M059J (cell line): ENCODE measurements at places on chromosomes 3 and 15. TPM values are rescaled to one million over a fixed set of nuclear protein-coding genes. Genes with fewer than 3 reads are reported as not detected.

GRCh38 chr3:100106094-100106493 is 8.2 kb downstream of the FILIP1L start:
- DNase-seq: peak; percentile 41

- DNase-seq: no peak
Measured at GRCh38 chr3:15822281-15822680, 24.5 kb upstream of the ANKRD28 start.

DNA sequence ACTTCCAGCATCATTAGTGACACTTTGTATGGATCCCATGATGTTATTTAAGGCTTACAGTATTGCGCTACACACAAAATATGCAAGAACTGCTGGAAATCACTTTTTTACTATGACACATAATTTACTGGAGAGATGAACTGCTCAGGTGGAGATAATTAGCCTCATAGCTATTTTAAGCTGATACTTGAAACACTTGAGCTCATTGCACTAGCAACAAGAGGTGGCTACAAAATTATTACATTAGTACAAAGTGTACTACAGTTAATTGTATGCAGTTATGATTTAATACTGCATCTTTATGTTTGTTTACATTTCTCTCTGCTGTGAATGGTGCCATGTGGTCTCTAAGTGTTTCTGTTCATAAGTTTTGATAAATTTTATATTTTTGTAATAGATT is 6.5 kb upstream of the LZTFL1 start:
- DNase-seq: no peak

DNA sequence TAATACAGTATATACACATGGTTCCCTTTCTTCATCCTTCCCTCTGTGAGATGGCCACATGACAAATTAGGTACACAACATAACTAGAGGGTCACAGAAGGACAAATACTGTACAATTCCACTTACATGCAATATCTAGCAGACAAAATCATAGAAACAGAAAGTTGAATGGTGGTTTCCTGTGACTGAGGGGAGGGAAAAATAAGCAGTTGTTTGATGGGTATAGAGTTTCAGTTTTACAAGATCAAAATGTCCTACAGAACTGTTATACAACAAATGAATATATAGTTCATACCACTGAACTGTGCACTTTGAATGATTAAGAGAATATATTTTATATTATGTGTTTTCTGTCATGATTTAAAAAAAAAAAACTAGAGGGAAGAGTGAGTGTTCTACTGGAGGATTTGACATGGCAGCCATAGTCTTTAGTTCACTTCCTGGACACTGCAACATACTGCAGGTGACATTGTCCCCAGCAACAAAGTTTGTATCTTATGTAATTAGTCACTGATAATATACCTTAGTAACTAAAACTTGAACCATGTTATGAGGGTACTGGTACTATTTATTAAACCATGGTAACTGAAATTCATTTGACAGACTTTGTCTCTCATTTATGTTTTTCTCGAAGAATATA is 37.2 kb downstream of the CCDC54 start:
- DNase-seq: no peak

- no peak for DNase-seq
Measured at GRCh38 chr3:195811756-195812155, at the start of gene MUC4. Gene MUC4 (minus strand): TSS chr3:195811929. CDS start chr3:195811817, 112 bp downstream.

Gene SNAPC5
- 38.4 and 44.9 TPM in 2 replicates for total RNA-seq

GRCh38 chr15:76064375-76064774 is 4.6 kb downstream of the TMEM266 start:
- DNase-seq: no peak

GRCh38 chr3:194013928-194014327 is 122.0 kb upstream of the HES1 start:
- no peak for DNase-seq

Gene SST
- total RNA-seq: 0.62 and 0.94 TPM in 2 replicates

DNA sequence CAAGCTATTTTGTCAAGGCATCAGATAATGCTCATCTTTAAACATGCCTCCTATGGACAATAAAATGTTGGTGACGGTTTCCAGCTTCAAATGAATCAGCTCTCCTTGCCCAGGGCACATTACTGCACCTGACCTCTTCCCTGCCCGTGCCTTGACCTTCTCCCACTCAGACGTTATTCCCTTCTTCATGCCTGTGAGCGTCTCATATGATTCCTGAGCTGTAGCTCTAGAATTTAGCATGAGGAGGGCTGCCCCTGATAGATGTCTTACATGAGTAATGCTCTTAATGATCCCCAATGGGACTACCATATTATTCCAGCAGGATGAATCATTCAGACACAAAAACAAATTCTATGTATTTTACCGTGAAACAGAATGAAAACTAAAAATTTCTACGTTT is 762.7 kb downstream of the ROBO1 start:
- peak; percentile 7 for DNase-seq

- no peak for DNase-seq
Measured at GRCh38 chr3:58323529-58324390, 8.9 kb upstream of the PXK start.

- no peak for DNase-seq
Measured at GRCh38 chr3:71994906-71995305, 210.0 kb upstream of the PROK2 start.

DNA sequence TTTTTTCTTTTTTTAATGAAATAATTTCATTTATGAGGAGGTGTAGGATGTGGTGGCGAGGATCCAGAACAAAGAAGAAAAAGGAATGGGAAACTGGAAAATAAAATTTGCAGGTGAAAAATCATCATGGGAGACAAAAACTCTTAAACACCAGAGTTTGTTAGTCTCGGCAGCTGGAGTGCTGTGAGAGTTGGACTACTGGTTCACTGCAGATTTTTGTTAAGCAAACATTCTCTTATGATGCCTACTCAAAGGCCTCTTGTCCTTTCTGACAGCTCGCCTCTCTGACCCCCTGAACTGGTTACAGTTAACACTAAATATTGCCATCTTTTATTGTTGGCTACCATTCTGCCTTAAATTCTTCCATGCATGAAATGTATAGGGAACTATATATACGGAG is 152.4 kb upstream of the DPH6 start:
- DNase-seq: no peak

GRCh38 chr3:149688122-149688757 is 30.4 kb upstream of the WWTR1 start:
- DNase-seq: no peak

Gene PRKCD
- 1.5 and 4.3 TPM in 2 replicates for total RNA-seq

Gene SLC27A2
- 43.0 and 60.3 TPM in 2 replicates for total RNA-seq

GRCh38 chr3:156802821-156803606 is 23.1 kb upstream of the LEKR1 start:
- DNase-seq: no peak

Gene TPRG1
- total RNA-seq: 0.42 and 2.9 TPM in 2 replicates

Gene MRPL3
- total RNA-seq: 216 and 237 TPM in 2 replicates

Gene ARL14
- total RNA-seq: 0.44 and 3.0 TPM in 2 replicates

Gene IGSF11
- total RNA-seq: not detected in 2 replicates

GRCh38 chr3:37198996-37199395 is 24.6 kb upstream of the LRRFIP2 start:
- DNase-seq: peak; percentile 77

Gene EPHB1
- 0.22 and 1.0 TPM in 2 replicates for total RNA-seq

Gene MITF
- total RNA-seq: 6.3 and 11.7 TPM in 2 replicates

Gene SLITRK3
- total RNA-seq: not detected in 2 replicates

GRCh38 chr3:189727898-189728297 is 96.7 kb downstream of the TP63 start:
- DNase-seq: peak; percentile 50

DNA sequence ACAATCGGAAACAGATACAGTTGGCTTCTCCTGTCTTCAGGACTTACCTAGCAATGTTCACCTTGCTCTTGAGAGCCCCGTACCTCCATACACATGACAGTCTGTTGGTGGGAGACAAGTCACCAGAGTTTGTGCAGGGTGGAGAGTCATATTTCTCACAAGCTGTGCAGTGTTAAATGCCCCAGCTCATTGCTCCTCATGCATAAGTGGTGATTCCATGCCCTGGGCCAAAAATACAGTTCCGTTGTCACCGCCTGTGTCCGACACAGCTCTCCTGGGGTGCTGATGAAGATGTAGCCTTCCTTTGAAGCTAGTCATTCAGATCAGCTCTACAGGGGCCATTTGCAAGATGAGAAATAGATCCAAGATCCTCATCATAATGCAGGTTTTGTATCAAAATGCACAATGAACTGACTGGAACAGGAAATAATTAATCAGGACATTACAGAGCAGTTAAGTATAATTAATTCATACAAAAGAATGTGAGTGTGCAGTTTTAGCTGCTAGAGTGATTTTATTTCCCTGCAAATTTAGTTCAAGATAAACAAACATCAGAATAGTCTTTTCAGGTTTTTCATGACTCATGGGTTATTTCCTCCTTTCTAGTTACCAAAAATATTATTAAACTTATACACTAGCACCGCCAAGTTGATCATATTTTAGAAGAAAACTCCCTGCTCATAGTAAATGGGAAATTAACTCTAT is 66.5 kb downstream of the CD47 start:
- DNase-seq: peak; percentile 72

DNA sequence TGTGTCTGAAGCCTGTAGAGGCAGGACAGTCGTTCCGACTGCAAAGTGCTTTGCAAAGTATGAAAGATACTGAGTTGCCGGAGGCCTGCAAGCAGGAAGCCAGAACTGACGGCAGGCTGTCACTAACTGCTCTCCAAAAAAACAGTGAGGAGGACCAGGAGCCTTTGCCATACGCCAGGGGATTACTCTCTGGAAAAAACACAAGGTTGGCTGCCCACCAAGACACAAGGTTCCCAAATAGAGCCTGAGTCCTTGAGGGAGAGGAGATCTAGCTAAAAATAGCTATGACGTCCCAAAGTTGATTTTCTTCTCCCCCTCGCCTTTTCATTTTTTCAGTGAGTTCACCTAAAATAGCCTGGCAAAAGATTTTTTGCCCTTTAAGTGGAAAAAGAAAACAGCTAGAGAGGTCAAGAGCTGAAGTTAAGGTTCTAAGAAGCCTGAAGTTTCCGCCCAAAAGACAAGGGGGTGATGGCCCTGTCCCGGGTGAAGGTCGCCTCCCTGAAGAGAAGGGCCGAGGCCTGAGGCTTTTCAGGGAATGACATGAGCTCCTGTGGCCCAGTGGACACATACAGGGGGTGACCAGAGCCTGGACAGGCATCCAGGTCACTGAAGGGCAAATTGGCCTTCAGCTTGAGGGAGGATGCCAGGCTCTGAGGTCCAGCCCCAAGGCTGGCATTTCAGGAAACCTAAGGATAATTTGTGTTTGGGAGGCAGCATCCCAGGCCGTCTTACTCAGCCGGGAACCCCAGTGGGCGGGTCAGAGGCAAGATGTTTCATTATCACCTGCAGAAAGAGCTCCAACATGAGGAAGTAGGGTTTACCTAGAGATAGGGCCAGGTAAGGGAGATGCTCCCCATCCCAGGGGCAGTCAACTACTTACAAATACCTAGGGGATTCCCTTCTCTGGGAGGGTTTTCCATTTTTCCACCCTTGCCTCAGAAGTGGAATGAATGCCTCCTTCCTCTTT is 44.9 kb upstream of the DGKG start:
- no peak for DNase-seq

GRCh38 chr3:156553705-156554356 is 1.1 kb downstream of the SSR3 start:
- peak; percentile 70 for DNase-seq

- DNase-seq: no peak
Measured at GRCh38 chr3:154378311-154378710, 51.7 kb downstream of the GPR149 start.
